ENCODE measurements at places on chromosomes 5 and 9. TPM values are rescaled to one million over a fixed set of nuclear protein-coding genes. Genes with fewer than 3 reads are reported as not detected.

DNA sequence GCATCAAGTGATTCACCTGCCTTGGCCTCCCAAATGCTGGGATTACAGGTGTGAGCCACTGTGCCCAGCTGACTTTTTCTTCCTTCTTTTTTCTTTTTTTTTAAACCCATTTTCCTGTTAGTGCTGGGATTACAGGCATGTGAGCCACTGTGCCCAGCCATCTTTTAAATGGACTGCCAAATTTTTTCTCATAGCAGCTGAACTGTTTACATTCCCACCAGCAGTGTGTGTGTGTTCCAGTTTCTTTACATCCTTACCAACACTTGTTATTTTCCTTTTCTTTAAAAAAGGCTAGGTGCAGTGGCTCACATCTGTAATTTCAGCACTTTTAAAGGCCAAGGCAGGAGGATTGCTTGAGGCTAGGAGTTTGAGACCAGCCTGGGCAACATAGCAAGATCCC, 76.9 kb downstream of the UBE2R2 start:
- DNase-seq, result no peak

DNA sequence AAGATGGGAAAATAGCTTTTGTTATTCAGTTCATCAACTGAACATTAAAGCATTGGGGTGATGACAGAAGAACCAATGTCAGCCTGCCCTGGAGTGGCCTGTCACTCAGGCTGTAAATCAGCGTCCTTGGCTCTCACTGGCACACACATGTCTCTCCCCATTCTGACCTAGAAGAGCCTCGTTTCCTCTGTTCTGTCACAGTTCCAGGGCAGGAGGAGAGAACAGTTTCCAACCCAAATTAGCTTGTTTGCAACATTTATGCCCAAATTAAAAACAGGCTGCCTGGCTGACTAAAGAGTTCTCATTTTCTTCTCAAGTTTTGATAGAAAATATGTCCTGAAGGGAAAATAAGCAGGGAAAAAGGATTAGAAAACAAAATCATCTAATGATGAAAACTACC, 520.1 kb downstream of the CHSY3 start:
- no peak for DNase-seq

DNA sequence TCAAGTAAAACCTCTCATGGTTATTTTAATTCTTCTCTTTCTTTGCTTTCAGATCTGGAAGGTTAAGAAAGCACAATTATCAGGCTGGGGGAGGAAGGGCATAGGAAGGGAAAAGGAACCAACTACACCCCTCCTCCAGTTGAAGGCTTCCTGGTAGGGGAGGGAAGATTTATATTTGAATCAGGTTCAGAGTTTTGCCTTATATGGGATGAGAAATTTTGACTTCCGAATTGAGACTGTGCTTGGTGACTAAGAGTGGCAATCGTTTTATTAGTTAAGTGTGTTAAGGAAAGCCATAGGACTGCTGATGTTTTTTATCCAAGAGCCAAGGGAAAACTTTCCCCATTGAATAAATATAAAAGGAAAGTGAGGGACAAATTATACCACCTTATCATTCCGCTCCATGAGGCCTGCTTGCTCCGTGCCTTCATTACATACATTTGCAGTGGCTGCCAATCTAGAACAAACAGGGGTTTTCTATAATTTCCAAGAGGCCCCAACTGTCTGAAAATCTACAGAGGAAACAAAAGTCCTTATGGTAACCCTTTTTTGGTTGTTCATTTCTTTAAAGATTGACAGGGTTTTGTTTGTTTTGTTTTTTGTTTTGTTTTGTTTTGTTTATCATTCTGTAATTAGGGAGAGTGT, 115.7 kb upstream of the EPB41L4A start:
- no peak for DNase-seq

DNA sequence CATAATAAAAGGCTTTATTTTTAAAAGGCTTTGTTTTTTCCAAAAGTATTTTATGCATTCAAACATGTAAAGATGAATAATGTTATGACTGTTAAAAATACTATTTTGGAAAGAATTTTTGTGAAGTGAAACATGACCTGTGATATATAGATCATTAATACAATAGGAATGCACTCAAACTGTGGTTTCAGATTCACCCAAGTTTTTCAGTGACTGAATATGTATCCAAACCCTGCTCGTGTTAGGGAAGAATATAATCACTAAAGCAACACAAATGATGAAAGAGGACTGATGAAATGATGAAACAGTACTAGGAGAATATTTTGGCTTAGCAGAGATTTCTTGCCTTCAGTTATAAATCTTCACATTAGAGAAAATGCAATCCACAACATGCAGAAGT, 278.0 kb downstream of the ADAMTS6 start:
- peak; percentile 64 for DNase-seq

JAK2 gene
- total RNA-seq, result 11.6 TPM

GRCh38 chr9:6126377-6126776, 89.2 kb upstream of the IL33 start:
- no peak for DNase-seq

ZNF354B gene
- total RNA-seq, result 10.3 TPM

GRCh38 chr5:149399775-149400174, 20.7 kb upstream of the IL17B start:
- DNase-seq, result peak; percentile 37

- no peak for DNase-seq
Measured at GRCh38 chr9:14731294-14731981, 8.9 kb upstream of the CER1 start.

FAM169A gene
- 3.9 TPM for total RNA-seq

ZNF169 gene
- total RNA-seq, result 3.9 TPM
